ENCODE measurements at places on chromosomes 16 and 17.

DNA sequence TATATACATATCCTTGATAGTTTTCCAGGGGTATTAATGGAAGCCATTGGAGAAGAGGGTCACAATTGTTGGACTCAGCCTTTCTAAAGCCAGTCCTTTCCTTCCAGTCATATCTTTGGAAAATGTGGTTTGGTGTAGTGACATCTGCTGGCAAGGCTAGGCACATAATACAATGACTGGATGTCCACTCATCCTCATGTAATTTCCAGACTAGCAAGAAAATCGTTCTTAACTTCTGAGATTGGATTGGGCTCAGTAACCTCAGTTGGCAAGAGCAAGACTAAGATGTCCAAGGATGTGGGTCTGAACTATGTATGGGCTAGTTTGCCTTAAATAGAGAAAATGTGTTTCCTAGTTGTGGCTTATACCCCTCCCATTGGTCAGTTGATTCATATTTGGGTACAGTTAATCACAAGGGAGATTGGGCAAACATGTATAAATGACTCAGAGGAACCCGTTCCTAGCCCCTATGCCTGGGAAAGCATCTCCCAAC lies 8.7 kb upstream of the KAT7 start:
- no peak for DNase-seq

- DNase-seq = no peak
Measured at GRCh38 chr17:19644493-19645210, 3.9 kb upstream of the ALDH3A2 start.

DNA sequence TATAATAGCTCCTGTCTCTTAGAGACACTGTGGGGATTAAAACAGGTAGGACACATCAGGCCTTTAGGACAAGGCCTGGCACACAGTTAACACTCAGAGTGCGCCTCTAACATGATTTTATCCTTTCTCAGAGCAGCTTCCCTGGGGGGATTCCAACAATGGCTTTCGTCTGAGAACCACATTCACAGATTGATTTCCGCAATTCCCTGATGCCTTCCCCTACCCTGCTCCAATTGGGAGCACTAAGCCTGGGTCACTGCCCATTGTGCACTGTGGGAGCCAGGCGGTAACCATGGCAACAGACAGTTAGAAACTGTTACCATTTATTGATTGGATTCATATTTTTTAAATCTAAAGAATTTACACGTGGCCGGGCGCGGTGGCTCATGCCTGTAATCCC lies 5.9 kb upstream of the ALKBH5 start:
- DNase-seq = no peak

GRCh38 chr16:81987121-81987520 lies 24.1 kb downstream of the SDR42E1 start:
- no peak for DNase-seq

DNA sequence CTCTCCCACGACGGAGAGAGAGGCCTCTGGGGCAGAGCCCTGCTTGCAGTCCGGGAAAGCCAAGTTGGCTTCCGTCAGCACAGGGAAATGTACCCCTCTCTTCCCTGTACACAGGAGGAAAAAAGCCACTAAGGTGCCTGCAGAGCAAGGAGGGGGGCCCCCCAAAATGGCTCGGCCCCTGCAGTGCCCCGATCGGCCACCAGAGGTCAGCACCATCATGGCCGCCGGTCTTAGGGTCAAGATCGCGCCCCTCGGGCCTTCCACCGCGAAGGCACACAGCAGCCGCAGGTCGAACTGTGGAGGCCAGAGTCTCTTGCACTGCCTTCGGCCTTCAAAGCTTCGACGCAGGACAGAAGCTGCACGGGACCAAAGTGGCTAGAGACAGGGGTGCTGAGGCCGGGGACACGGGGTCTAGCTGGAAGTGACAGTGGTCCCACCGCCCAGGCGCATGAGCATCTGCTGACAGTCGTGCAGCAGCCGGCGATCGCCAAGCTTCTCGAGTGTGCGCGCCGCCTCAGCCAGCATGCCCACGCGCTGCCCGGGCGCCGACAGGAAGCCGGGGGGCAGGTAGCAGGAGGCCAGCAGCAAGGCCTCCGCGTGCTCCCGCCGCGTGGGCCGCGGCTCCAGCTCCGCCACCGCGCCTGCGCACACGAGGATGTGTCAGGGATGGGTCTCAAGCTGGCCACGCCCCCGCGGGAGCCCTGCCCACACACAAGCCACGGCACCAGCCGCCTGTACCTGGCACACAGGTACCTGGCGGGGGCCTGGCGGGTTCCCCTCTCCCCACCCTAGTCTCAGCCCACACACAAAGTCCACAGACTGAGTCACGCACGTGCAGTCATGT lies 24.4 kb downstream of the SREBF1 start:
- DNase-seq = no peak
